ENCODE measurements at places on chromosomes 5 and 9. TPM values are rescaled to one million over a fixed set of nuclear protein-coding genes. Genes with fewer than 3 reads are reported as not detected.

The FBP2 gene
- total RNA-seq, result not detected

The GBA2 gene
- 67.5 TPM for total RNA-seq

The FAM169A gene
- 11.4 TPM for total RNA-seq

The LCN1 gene
- not detected for total RNA-seq

The STOM gene
- total RNA-seq, result 301 TPM

The SV2C gene
- total RNA-seq, result 4.9 TPM

The CCL21 gene
- not detected for total RNA-seq

The ALDH1B1 gene
- 9.3 TPM for total RNA-seq

The DMGDH gene
- 8.0 TPM for total RNA-seq

The RUFY1 gene
- total RNA-seq, result 52.1 TPM

The IRX4 gene
- not detected for total RNA-seq

The NMUR2 gene
- total RNA-seq, result not detected

The IFNB1 gene
- total RNA-seq, result not detected

The PTGDS gene
- total RNA-seq, result 1,668 TPM

The PCDHA1 gene
- not detected for total RNA-seq

The ADAM19 gene
- 23.0 TPM for total RNA-seq

The CTSV gene
- not detected for total RNA-seq

The MYO10 gene
- 25.9 TPM for total RNA-seq

The PCDHA4 gene
- total RNA-seq, result 0.85 TPM

The GGTA1 gene
- 16.0 TPM for total RNA-seq

The LCNL1 gene
- 4.1 TPM for total RNA-seq

The CARD6 gene
- total RNA-seq, result 10.9 TPM

The TAF1L gene
- not detected for total RNA-seq

The LOX gene
- total RNA-seq, result 25.3 TPM

The ARAP3 gene
- 22.4 TPM for total RNA-seq

The FAXDC2 gene
- 60.9 TPM for total RNA-seq

The KIF4B gene
- total RNA-seq, result not detected

The SPATA31A3 gene
- total RNA-seq, result not detected

The RAI14 gene
- 147 TPM for total RNA-seq

The DDX4 gene
- total RNA-seq, result not detected

The CEL gene
- 2.7 TPM for total RNA-seq

The PCDHGA2 gene
- 13.5 TPM for total RNA-seq

The GDA gene
- 2.4 TPM for total RNA-seq

The CDH9 gene
- total RNA-seq, result not detected

The LECT2 gene
- total RNA-seq, result not detected

The OTP gene
- not detected for total RNA-seq

The NFIB gene
- total RNA-seq, result 137 TPM

The FIBCD1 gene
- not detected for total RNA-seq

The BTNL9 gene
- 105 TPM for total RNA-seq

The GLRA1 gene
- not detected for total RNA-seq

The ZNF454 gene
- 4.7 TPM for total RNA-seq

The SLC6A3 gene
- total RNA-seq, result not detected

The FABP6 gene
- not detected for total RNA-seq

The SLC28A3 gene
- total RNA-seq, result 0.27 TPM

The CTNND2 gene
- total RNA-seq, result 10.1 TPM

The MED7 gene
- 13.2 TPM for total RNA-seq

The ARL10 gene
- 29.2 TPM for total RNA-seq

Data from sciatic nerve (tissue), 2 donors.